HS-5 (cell line): ENCODE measurements at places on chromosomes 6 and 20.

- peak; percentile 56 for DNase-seq
Observed at GRCh38 chr20:9460518-9460917, 53.9 kb upstream of the LAMP5 start.

- DNase-seq: no peak
Observed at GRCh38 chr6:11791354-11792107, 12.9 kb upstream of the ADTRP start.

GRCh38 chr6:28269492-28269891 is 2.5 kb downstream of the ZSCAN26 start:
- peak; percentile 63 for DNase-seq

DNA sequence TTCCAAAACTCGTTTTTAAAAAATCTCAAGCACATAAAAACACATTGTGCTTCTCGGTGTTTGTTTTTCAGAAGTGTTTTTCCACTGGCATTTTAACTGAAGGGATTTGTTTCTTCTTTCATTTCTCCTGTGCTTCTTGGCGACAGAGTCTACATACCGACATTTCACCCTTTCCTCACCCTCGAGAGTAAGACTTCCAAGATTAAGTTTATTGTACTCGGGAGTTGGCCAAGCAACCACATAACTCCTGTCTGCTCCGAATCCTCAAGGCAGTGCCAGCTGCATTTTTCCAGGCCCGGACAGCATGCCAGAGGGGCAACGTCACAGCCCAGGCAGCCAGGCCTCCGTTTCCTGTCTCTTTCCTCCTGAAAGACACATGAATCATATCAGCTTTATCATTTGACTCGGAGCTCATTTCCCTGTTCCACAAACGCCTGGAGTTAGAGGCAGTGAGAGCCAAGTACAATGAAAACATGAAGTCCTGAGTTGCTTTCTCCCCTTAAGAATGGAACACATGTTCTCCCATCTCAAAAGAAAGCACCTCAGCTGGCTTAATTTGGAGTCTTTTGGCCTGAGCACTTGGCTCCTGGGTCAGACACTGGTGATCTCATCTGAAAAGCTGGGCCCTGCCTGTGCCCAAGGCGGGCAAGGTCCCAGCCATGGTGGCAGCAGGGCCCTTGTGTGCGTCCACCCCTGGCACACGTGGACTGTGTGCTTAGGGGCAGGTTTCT is 23.2 kb upstream of the FAM50B start:
- peak; percentile 92 for DNase-seq

GRCh38 chr6:161575523-161576254 is 301.8 kb upstream of the AGPAT4 start:
- DNase-seq: no peak

DNA sequence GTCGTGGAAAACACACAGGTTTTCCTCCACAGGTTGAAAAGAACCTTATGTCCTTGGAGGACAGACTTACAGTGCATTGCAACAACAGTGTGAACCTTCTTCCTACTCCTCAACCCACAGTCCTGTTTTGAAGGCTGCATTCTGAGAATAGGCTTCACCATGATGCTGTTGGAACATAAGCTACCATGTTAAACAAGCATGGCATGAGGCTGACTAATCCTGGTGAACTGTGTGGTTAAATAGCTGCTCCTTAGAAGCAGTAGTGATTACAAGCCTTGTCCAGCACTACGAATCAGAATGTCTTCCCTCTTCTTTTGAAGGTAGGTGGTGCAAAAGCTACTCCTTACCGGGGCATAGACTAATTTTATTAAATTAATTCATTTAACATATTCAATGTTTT is 368.5 kb upstream of the EPHA7 start:
- DNase-seq: no peak

DNA sequence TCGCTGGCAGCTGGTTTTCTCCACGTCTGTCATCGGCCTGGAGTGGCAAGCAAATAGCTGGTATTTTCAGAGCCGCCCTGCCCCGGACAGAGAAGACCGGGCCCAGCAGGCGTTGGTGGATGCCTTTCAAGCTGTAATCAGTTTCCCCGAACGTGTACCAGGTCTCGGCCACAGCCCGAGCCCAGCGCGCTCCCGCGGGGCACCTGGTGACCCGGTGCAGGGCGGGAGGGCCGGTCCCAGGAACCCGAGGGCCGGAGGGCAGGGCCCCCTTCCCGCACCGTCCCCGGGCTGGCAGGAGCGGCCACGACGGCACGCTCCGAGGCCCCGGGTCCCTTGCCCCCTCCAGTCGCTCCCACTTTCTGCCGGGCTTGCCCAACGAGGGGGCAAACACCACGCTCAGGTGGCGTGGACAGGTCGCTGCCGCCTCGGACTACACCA is 348 bp upstream of the PYGB start:
- DNase-seq: no peak

- DNase-seq: peak; percentile 55
Observed at GRCh38 chr6:51289041-51289440, 470.4 kb downstream of the TFAP2B start.

DNA sequence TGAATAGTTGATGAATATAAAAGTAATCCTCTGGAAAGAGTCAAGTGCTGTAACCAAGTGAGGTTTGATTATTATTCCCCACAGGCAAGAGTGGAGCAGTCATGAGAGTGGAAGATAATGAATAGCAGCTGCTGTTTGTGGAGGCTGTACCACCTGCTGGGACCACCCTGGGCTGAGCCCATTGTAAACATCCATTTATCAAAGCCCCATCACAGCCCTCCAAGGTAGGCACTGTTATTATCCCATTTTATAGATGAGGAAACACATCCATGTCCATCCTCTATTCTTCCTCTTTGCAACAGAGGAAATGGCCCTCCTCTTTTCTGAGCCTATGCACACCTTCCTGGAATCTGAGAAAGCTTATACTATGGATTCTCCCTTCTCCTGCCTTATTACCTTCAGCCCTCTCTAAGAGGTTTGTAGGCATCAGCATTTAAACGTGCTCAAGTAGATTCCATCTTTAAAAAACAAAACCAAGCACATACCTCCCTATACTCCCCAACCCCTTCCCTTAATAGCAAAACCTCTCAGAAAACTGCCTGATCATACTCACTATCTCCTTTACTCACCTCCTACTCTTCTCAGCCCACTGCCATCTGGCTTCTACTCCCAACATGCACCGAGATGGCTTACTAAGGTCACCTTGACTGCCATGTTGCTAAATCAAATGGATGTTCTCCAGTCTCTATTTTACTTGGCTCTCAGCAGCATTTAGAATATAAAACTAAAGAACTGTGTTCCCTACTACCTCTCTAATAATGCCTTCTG is 37.1 kb downstream of the CDH22 start:
- no peak for DNase-seq

- no peak for DNase-seq
Observed at GRCh38 chr6:94769197-94769596, 808.1 kb upstream of the MANEA start.

DNA sequence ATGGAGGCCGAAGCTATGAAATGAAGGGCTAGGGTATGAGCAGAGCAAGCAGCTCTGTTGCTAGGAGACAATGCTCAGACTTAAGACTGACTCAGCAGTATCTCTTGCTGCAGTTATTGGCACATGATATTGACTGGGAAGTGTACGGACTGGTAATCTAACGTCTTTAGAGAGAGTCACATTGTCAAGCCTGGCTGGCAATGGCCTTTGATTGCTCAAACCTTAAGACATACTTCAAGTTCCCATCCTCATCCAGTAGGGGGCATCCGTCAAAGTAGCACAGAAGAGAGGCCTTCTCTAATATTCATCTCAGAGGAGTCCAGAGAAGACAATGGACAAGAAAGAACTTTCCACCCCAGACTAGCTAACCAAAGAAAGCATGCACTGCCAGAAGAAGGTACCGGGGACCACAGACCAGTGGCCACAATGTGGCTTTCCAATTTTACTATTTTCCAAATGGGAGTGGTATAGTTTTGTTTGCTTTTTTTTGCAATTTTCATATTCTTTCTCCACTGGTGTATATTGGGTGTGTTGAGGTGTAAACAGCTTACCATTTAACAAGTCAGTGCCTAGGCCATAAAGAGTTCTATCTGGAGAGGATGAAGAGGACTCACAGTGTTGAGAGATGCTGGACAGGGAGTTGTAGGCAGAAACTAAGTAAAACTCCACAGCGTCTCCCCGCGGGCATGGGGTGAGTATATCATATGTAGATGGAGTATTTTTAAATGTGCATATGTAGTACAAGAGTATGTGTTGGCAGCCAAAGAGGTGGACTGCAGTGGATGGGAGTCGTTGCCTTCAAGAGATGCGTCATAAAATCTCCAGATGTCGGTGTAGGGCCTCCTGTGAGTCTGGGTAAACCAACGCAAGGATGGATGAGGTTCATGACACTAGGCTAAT is 36.7 kb downstream of the LRFN2 start:
- peak; percentile 5 for DNase-seq

DNA sequence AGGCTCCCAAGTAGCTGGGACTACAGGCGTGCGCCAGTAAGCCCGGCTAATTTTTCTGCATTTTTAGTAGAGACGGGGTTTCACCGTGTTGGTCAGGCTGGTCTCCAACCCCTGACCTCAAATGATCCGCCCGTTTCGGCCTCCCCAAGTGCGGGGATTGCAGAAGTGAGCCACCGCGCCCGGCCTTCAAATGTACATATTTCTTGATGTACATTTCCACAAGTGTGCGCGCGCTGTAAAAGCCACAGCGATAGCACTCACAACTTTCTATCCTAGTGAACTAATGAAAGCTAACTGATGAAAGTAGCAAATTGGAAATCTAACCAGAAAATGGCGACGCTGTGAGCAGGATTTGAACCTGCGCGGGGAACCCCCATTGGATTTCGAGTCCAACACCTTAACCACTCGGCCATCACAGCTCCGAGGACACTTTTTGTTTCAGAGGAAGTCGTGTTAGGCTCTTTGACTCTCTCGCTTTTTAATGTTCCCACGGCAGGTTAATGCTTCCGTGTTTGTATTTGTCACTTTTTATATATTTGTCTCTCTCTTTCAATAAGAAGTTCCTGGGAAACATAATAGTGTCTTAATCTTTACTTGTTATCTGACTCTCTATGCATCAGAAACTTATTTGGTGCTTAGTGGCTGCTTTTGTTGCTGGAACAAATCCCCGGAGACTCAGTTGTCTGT is 199.4 kb upstream of the ZNF184 start:
- peak; percentile 81 for DNase-seq

- DNase-seq: peak; percentile 84
Observed at GRCh38 chr6:27592481-27593199, 119.7 kb upstream of the ZNF184 start.

GRCh38 chr6:25088513-25088912 is 152.8 kb upstream of the RIPOR2 start:
- no peak for DNase-seq

GRCh38 chr20:49810491-49811190 is 2.0 kb upstream of the SLC9A8 start:
- DNase-seq: no peak

DNA sequence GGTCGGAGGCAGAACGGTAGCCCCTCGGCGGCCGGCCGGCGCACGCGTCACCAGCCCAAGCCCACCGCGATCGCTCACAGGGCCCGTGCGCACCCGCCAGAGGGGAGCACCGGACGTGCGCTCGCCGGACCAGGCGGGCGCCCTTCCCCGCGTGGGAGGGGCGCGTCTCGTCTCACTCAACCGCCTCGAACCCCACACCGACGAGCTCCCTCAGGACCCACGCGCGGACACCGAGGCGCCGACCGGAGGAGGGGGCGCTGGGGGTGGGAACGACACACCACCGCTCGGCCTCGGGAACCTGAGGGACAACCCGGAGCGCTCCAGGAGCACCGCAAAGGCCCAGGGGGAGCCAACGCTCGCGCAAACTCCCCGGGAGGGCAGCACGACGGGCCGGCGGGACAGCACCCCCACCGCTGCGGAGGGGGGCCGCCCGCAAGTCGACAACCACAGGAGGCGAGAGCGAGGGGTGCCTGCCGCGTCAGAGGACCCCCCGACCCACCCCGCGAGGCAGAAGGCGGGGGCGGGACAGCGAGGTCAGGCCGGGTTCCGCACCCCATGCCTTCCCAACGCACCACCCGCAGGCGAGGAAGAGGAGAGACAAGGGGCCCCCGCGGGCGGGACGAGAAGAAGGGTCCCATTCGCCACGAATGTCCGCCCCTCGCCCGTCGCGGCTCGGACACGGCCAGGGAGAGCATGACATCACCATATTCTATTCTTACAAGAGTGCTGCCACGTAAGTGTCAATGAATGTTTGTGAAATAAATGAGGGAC is 512.7 kb upstream of the ZNF337 start:
- DNase-seq: no peak

DNA sequence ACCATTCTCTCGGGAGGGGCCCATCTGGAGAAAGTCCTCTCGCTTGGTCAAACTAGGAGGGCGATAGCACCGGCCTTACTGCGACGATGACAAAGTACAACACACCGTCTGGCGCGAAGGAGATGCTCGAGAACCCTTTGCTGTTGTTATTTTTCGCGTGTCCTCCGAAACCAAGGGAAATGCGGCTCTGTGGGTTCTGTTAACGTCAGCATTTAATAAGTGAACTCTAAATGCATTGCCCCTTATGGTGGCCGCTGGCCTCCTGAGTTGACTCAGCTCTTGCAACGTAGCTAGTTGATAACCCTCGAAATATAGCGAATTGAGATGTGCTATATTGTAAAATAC is 577 bp upstream of the SCAND1 start:
- peak; percentile 19 for DNase-seq

- no peak for DNase-seq
Observed at GRCh38 chr6:27251112-27251605, 3.7 kb downstream of the PRSS16 start.
